GF-D8 (cell line): ENCODE measurements at places on chromosomes 3 and 15.

DNA sequence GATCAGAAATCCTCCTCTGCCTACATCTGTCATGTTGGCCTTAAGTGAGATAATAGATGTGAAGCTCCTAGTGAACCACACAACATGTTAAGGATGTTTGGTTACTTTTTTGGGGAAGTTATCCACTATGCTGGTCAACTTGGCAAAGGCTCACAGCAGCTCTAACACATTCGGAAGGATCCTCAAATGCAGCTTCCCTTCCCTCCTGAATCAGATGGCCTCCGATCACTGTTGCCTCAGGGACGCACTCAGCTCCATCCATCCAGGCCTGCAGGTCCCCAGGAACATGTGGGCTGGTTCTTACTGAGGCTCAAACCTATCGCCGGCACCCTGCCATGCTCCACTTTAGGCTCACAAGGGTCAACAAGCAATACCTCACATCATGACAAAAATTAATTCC is 67.9 kb downstream of the CORO2B start:
- DNase-seq, result no peak

DNA sequence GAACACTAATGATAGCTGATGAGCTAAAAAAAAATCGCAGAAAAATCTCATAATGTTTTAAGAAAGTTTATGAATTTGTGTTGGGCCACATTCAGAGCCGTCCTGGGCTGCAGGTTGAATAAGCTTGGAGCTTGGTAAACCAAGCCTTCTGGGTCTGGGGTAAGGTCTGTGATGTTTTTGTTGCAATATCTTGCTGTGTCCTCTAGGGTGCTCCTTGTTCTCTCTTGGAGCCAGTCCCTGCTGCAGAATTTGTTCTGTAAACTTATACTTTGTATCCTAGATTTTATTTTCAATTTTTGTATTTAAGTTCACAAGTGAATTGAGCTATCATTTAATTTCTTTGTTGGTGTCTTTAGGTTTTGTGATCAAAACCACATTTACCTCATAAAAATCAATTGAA is 143.7 kb downstream of the NR1D2 start:
- no peak for DNase-seq

DNA sequence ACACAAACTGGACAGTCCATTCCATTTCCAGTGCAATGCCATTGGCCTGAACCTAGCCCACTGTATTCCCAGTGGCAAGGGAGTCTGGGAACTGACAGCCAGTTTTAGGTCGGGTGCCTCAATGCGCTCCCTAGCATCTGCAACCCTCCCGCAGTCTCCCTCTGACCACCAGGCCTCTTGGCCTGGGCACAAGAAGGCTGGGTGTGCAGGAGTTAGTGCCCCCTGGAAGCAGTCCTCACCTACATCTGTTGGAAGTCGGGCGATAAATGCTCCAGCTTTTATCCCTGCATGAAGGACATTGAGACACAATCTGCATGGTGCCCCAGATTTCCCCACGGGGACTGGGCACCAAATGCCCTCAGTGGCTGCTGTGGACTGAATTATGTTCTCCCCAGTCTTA is 12.7 kb downstream of the C3orf22 start:
- no peak for DNase-seq

DNA sequence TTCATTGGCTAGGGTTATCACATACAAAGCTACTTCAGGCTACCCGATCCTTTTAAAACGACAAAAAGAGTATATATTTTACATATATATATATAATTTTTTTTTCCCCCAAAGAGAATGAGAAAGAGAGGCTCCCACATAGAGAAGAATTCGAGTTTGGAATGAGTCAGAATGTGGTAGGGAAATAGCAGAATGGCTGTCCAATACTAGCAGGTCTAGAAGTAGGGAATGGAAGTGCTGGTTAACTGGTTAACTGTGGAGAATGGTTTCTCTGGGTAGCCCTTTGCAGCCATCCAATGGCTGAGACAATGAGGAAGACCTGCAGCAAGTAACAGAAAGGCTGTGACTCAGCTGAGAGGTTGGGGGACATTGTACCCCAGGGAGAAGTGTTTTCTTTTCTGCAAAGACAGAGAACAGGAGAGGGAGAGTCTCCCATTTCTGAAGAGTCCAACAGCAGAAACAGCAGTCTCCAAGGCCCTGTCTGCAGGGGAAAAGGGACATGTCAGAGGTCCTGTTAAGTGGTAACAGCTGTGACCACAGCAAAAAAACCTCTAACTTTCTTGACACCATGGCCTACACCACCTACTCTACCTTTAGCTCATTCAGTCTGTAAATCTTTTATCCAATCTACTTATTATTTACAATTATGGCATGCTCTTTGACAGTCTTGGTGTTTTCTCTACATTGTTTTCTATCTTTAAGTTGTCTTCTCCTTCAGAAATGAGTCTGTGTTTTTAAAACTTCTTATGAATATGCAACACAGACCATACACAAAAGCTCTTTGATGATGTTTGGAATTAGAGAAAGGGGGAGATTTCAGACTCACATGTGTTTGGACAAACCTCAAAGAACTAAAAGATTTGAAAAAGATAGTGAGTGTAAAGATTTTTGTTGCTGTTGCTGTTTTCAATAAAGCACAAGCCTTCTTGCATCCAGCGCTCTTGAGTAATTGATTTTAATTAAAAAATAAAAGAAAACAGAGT is 116.1 kb upstream of the SLC7A14 start:
- DNase-seq, result no peak

DNA sequence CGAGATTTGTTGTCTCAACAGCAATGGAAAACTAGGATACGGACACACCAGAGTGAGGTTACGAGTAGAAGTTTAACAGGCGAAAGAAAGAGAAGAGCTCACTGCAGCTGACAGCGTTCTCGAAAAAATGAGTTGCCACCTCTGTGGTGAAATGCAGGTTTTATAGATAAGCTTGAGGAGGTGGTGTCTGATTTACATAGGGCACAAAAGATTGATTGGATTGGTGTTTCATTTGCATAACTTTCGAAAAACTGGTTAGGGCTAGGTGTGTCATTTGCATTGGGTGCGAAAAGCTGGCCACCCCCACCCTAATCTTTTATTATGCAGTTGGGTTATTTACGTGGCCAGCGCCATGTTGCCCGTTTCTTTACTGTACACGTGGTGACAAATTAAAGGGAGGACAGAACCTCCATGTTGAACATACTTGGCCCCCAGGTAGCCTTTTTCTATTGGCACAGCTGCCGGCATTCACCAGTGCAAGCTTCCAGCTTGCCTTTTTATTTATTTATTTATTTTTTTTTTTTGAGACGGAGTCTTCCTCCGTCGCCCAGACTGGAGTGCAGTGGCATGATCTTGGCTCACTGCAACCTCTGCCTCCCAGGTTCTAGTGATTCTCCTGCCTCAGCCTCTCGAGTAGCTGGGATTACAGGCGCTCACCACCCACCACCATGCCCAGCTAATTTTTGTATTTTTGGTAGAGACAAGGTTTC is 8.3 kb downstream of the IFT122 start:
- DNase-seq, result no peak
